ENCODE measurements at places on chromosomes 5 and 9.

GRCh38 chr5:2453781-2454180 is 297.7 kb downstream of the IRX2 start:
- DNase-seq = no peak

GRCh38 chr5:135120951-135121350 is 86.9 kb upstream of the PITX1 start:
- no peak for DNase-seq

GRCh38 chr9:5784526-5785315 is 48.2 kb downstream of the ERMP1 start:
- DNase-seq = no peak

- DNase-seq = no peak
Observed at GRCh38 chr5:77709340-77709739, 66.8 kb downstream of the TBCA start.

GRCh38 chr5:77167695-77168121 is 42.8 kb upstream of the PDE8B start:
- DNase-seq = no peak

- no peak for DNase-seq
Observed at GRCh38 chr5:160555971-160556631, 134.4 kb downstream of the PTTG1 start.

DNA sequence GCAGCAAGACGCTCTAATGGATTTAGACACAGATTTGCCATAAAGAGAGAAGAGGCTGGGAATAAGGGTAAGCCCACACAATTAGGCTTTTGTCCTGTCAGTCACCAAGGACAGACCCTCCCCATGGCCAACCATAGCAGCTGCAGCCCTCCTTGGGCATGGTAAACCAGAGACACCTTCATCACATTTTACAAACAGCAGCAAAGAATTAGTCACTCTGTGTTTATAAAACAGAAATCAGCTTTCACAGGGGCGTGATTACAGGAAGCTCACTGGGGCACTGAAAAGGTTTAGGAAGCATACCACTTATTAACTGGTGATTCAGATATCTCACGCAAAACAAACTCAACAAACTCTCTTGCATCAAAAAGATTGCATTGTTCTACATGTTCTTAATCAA is 37.3 kb upstream of the ZNF622 start:
- DNase-seq = no peak

GRCh38 chr5:170115925-170116324 is 10.2 kb downstream of the FOXI1 start:
- DNase-seq = no peak

- no peak for DNase-seq
Observed at GRCh38 chr5:178590924-178591423, 781 bp upstream of the COL23A1 start.

GRCh38 chr5:102453716-102454115 is 45.1 kb downstream of the SLCO6A1 start:
- DNase-seq = peak; percentile 1

DNA sequence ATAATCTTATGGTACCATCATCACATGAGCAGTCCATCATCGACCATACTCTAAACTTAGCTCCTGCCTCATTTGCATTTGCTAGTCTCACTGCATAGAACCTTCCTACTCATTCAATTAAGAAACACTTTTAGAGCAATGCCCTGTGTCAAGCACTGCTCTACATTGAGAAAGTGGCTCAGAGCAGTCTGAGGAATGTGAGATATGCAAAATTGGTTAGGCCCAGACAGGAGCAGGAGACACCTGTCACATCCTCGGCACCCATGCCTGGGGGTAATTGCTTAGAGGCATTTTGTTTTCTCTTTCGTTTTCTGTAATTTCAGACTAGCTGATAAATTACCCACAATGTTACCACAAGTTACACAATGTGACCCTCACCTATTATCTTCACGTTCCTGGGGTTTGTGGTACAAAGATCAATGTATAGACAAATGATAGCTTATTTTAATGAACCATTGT is 4.9 kb upstream of the RARS1 start:
- no peak for DNase-seq

DNA sequence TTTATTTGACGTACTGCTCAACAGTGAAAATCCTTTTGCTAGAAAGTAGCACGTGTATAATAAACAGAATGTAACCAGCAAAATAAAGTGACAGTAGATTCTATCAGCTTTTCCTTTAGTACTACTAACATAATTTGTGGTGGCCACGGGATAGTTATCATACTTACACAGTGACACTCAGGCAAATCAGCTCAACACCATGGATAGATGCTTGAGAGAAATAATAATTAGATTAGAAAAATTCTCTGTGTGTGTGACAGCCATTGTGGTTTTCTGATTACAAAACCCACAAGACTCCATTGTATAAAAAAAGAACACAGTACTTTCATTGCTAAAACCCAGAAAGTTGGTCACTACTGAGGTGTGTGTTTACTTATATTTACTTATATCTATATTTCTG is 101.1 kb downstream of the MUSK start:
- no peak for DNase-seq

GRCh38 chr5:54088081-54088480 is 222.3 kb downstream of the ARL15 start:
- no peak for DNase-seq

DNA sequence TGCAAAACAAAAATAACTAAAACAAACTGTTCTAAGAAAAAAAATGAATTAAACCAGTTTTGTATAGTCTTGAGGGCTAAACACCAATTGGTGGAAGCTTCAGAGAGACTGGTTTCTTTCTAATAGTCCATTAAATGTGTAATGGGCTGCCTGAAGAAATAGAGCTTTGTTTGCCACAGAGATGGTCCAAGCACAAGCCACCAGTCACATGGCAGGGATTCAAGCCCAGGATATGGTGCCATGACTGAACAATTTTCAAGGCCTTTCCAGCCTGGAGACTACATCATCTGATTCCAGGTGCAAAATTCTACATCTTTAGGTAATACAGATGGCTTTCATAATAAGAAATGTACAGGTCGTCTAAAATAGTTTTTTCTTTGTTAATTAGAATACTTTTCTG is 355.3 kb downstream of the NR2F1-AS1 start:
- DNase-seq = no peak

DNA sequence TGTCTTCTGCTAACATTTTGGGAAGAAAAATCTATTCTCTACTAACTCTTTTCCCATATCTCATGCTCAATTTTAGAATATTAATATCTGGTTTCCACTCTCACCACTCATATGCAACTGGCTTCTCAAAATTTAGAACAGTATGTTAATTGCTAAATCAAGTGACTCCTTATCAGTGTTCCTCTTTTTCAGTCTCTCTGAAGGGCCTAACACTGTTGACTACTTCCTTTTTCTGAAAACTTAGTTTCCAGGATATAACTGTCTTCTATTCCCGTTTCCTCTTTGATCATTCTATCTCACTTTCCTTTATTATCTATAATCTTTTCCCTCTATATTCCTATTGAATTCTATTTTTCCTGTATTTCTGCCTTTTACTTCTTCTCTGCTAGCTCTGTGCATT is 1717.2 kb upstream of the C9orf72 start:
- DNase-seq = no peak

DNA sequence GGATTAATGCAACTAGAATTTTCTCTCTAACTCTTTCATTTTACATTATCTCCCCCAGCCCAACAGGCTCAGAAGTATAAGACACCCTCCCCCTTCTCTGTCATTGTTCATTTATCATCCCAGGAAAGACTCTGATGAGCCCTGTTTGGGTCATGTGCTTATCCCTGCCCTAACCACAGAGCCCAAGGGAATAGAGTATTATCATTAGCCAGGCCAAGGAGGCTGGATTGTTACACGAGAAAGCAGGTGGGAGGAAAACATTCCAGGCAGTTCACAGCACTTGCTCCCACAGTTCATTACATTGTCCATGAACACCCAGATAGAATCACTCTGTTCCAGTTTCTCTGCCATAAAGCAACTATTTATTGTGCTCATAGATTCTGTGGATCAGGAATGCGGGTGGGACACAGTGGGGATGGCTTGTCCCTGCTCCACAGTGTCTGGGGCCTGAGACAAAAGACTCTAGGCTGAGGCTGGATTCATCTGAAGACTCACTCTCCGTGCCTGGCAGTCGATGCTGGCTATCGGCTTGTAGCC is 59.5 kb upstream of the TMEM215 start:
- DNase-seq = no peak

- no peak for DNase-seq
Observed at GRCh38 chr9:17322882-17323864, 188.3 kb downstream of the CNTLN start.

DNA sequence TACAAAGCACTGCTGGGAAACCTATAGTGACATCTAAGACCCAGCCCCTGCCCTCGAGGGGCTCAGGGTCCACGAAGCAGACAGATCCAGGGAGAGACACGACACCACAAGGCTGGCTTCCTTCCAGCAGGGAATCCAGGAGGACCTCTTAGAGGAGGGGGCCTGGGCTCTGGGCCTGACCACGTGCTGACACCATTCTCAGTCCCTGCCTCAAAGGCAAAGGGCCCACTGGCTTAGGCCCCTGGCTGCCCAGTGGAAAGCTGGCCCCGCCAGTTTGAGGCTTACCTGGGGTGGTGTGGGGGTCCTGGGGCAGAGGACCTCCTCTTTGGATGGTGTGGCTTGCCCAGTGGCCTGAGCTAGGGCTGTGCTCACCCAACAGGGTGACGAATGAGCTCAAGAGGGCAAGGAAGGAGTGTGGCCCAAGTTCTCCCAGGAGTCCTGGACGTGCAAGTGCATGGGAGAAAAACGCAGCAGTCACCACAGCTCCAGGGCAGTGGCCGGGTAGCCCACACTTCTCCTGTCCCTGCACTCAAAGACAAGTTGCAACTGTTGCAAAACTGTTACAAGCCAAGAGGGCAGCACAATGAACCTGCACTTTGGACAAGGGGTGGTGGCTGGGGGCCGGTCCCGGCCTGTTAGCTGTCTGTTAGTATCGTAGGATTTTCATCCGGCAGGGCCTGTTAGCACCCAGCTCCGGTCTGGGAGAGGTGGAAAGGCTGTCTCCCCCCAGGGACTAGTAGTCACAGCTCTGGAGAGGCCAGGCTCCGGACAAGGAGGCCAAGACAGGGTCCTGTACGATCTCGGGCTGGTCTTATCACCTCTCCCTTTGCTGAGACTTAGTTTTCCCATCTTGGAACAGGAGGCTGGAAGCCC is 1.5 kb upstream of the SARDH start:
- no peak for DNase-seq

- DNase-seq = peak; percentile 35
Observed at GRCh38 chr5:170466988-170467707, 36.7 kb upstream of the KCNIP1 start.

- DNase-seq = no peak
Observed at GRCh38 chr5:5795074-5795771, 372.7 kb downstream of the ICE1 start.

DNA sequence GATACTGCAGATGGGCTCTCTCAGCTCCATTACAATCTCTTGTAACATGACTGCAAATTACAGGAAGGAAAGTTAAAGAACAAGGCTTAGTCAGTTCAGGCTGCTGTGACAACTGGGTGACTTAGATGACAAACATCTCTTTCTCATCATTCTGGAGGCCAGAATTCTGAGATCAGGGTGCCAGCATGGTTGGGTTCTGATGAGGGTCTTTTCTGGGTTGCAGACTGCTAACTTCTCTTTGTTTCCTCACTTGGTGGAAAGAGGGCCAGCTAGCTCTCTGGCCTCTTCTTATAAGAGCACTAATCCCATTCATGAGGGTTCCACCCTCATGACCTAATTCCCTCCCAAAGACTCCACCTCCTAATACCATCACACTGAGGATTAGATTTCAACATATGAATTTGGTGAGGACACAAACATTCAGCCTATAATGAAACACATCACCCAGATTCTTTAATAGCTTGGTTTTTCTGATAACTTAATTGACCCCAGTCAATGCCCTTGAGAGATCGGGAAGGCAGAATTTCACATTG is 73.6 kb upstream of the MAMDC2 start:
- DNase-seq = no peak

GRCh38 chr9:127004946-127005769 is 90.6 kb downstream of the RALGPS1 start:
- DNase-seq = no peak

GRCh38 chr9:129513282-129513681 is 107.6 kb downstream of the C9orf50 start:
- DNase-seq = no peak

DNA sequence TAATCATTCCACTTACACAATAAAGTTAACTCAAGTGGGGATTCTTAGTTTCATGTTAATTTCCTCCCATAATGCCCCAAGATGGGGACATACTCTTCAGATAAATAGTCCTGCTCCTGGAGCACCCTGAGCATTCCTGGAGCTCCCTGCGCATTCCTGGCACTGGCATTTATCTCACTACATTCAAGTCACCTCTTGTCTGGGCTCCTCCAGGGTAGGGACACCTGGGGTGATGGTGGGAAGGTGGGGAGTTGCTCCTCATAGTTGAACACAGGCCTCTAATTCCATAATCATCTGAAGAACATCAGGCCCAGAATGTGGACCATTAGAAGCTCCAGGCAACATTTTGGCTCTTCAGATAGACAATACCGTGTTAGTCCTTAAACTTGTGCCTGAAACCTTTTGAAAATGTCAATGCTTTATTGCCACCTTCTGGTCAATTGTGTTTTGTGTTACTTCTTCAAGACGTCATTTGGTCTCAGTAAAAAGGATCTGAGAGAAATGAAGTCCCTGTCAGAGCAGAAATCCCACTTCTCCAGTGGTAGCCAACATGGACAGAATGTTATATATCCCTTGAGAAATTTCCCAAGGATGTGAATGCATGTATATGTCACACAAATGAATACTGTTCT is 14.2 kb upstream of the AGGF1 start:
- peak; percentile 52 for DNase-seq

DNA sequence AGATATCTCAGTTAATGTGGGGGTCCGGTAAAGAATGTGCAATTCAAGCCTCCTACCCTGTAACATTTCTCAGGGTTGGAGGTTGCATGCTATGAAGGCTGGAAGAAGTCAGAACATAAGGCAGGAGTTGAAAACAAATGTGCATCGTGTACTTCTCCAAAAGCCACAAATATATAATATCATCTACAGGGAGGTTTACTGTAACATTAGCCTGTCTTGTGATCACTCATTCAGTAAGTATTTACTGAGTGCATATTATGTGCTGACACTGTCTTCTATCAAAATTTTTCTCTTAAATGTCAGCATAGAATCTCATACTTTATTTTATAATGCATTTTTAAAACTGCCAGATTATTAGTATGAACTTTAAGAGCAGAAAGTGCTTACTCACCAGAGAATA is 105.6 kb upstream of the ZNF366 start:
- no peak for DNase-seq

GRCh38 chr5:175675873-175676272 is 18.0 kb downstream of the HRH2 start:
- DNase-seq = no peak

- DNase-seq = no peak
Observed at GRCh38 chr5:65927503-65928321, 1.3 kb downstream of the ERBIN start.

DNA sequence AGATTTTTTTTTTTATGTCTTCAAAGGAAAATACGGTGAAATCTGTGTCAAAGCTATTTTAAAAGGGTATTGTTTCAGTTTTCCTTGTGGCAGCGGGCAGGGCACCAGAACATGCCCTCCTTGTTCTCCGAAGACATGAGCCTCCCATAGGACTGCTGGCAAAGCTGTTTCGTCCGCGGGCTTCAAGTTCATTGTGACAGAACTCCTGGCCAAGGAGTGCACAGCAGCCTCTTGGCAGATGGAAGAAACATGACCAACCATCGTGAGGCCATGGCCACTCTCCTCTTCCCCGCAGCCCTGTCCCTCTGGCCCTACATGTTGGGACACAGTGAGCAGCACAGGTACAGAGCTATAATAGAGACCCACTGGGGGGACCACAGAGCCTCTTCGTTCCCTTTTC is 99.5 kb downstream of the AOPEP start:
- DNase-seq = no peak

Measured in GDM1 (cell line).